ENCODE measurements at places on chromosomes 3 and 15. TPM values are rescaled to one million over a fixed set of nuclear protein-coding genes. Genes with fewer than 3 reads are reported as not detected.

Gene CCR1
- 1.3 TPM for total RNA-seq

Gene SLC9C1
- total RNA-seq = not detected

- no peak for DNase-seq
Measured at GRCh38 chr3:128845119-128845777, 34.2 kb upstream of the ACAD9 start.

DNA sequence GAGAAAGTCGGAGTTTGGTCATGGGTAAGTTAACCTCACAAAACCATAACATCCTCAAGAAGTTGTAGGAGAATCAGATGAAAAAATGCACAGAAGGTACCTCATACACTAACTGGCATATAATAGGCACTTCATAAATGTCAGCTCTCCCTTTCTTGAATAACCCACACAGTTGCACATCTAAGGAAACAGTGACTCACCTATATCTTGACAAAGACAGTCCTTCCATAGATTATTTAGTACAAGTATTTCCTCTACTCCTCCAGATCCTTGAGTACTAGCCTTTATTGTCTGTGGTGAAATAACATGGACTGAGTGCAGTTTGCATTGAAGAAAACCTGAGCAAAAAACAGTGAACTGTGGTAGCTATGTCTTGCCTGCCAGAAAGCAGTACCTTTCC lies 46.6 kb downstream of the MAGI1 start:
- DNase-seq = no peak

DNA sequence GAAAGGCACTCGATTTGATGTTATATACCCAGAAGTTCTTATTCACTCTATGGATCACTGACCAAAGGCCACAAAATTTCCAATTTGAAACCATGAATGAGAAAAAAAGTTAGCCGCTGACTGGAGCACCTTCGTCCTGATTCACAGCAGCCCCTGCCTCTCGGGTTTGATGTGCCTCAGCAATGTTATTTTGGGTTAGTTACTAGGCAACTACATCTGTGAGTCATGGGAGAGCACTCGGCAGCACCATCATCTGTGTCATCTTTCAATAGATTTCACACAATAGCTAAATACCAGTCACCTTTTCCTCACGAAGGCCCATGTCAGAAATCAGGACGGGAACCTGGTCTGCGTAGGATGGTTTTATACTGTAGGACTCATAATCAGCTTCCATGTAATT lies 269.2 kb downstream of the ZBBX start:
- DNase-seq = no peak

Data from CD4-positive, alpha-beta memory T cell (primary cell).